T-helper 17 cell (primary cell): ENCODE measurements at places on chromosomes 4 and X.

DNA sequence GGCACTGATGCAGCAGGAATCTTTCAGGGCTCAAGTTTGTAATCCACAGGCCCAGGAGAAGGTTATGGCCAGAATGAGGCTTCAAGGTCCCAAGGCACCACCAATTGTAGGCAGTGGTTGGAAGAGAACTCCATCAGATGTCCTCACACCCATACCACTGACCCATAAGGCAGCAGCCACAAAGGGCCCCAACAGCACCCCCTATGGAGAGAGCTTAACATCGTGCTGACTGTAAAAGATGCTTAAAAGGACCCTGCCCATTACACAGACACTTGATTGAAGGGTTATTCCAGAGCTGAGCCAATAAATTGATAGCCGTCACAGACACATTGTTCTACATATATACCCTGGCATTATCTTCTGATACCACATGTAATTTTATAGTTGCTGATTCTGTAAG lies 113.7 kb downstream of the SOWAHB start:
- H3K27ac ChIP-seq, result no peak overlapping the region
- H3K36me3 ChIP-seq, result peaks cover 2% of the 10 kb centered on the region
- no peak overlapping the region for H3K4me3 ChIP-seq
- H3K27me3 ChIP-seq, result peaks cover 27% of the 10 kb centered on the region

DNA sequence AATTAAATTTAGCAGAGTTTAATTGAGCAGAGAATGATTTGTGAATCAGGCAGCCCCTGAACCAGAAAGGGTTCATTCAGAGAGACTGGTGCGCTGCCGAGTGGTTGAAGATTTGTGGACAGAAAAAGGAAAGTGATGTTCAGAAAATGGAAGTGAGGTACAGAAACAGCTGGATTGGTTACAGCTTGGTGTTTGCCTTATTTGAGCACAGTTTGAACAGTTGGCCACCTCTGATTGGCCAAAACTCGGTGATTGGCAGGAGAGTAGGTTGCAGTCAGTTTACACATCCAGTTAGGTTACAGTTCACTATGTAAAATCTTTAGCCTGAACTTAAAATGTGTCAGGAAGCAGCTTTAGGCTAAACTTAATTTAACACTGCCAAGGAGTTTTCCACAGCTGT lies 14.9 kb downstream of the MID1IP1 start:
- no peak overlapping the region for H3K27ac ChIP-seq
- peaks cover 12% of the 10 kb centered on the region for H3K4me1 ChIP-seq
- peak overlapping the region; percentile 5 for H3K4me3 ChIP-seq
- no peaks in the 10 kb centered on the region for H3K27me3 ChIP-seq

GRCh38 chr4:81142744-81143143 lies 72.3 kb downstream of the PRKG2 start:
- no peaks in the 10 kb centered on the region for H3K4me1 ChIP-seq
- no peaks in the 10 kb centered on the region for H3K27me3 ChIP-seq
- H3K36me3 ChIP-seq, result no peaks in the 10 kb centered on the region

- no peak overlapping the region for H3K27ac ChIP-seq
- H3K27me3 ChIP-seq, result no peaks in the 10 kb centered on the region
- no peaks in the 10 kb centered on the region for H3K4me1 ChIP-seq
- no peaks in the 10 kb centered on the region for H3K36me3 ChIP-seq
- no peak overlapping the region for H3K4me3 ChIP-seq
Observed at GRCh38 chr4:49058306-49058705, 72.2 kb downstream of the CWH43 start.

DNA sequence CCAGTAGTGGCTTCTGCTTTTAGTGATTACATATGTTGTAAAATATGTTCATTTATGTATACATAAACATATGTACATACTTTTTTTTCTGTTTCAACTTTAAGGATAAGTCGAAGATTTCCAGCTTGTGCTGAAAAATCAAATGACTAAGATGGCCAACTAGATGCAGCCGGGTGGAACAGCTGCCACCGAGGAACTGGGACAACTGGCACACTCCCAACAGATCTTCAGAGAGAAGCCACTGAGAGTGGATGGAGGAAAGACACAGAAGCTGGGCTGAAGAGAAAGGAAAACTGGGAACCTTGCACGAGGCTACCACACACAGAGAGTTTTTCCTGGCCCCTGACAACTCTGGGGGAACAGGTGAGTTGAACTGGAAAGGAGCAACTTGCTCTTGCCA lies 207.5 kb downstream of the FAM47B start:
- no peak for DNase-seq
- no peaks in the 10 kb centered on the region for H3K27me3 ChIP-seq

DNA sequence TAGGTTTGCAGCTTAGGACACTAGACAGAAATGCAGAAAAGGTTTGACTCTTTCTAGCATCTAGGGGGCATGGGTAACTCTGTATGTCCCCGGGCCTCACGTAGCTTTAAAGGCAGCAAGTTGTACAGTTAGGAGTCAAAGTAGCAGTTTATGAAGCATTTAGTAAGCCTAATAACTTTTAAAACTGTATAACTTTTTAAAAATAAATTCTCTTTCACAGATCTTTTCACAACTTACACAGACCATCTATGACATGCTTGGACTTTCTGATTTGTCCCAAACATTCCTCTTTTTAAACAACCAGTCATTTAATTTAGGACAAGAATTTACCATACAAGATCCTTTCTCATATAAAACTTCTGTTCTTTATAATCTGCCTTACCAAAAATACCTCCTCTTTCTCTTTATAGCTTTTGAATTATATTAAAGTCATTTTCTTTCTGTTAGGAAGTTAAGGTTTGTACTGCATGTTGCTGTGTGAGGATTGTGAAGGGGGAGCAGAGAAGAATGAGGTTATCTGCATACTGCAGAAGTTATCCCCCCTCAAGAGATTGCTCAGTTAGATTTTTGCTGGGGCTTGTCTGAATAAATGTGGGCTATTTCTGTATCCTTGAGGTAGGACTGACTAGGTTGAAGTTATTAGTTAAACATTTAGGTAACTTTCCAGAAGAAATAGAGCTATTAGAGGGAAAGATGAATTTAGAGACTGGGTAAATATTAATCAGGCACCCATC lies 94.3 kb downstream of the CPE start:
- H3K27me3 ChIP-seq, result peaks cover 17% of the 10 kb centered on the region
- no peak for DNase-seq
- no peak overlapping the region for H3K27ac ChIP-seq

DNA sequence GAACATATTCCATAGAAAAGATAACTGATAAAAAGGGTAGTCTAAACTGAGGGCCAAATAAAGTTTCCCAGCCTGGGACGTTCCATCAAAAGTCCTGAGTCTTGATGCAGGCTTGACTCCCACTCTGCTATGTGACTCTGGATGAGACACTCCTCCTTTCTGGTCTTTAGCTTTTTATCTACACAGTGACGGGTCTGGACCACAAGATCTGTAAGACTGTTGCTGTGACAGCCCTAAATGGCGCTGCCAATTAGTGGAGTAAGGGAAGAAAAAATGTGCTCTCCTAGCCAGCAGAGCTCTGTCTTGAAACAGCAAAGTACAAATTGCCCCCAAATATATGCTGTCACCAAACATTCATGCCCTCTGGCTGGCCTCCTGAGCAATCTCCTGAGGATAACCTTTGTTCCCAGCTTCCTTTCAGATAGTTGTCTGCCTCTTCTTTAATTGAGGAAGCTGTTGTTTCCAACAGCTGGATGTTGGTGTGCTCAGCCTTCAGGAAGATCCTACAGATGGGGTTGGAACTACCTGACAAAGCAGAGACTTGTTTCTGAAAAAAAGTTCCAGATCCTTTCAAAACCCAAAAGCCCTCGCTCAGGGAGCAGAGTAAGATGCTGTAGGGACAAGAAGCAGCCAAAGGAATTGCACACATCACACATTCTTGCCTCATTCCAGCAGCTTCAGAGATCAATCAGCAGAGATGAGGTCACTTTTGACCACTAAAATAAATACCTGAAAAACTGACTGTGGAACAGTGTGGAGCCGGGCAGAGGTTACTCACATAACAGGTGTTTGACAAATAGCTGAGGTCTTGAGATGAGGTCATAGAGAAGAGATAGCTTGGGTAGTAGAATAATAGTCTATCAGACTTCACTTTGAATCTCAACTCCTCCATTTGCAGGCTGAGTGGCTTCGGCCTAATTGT lies 383.4 kb upstream of the FGF13 start:
- no peaks in the 10 kb centered on the region for H3K4me1 ChIP-seq
- H3K27me3 ChIP-seq, result no peaks in the 10 kb centered on the region
- H3K36me3 ChIP-seq, result no peaks in the 10 kb centered on the region
- no peak overlapping the region for H3K27ac ChIP-seq

GRCh38 chr4:185549095-185549639 lies 13.9 kb upstream of the PDLIM3 start:
- H3K4me3 ChIP-seq, result no peak overlapping the region
- no peak overlapping the region for H3K27ac ChIP-seq
- no peak for DNase-seq
- no peaks in the 10 kb centered on the region for H3K4me1 ChIP-seq

DNA sequence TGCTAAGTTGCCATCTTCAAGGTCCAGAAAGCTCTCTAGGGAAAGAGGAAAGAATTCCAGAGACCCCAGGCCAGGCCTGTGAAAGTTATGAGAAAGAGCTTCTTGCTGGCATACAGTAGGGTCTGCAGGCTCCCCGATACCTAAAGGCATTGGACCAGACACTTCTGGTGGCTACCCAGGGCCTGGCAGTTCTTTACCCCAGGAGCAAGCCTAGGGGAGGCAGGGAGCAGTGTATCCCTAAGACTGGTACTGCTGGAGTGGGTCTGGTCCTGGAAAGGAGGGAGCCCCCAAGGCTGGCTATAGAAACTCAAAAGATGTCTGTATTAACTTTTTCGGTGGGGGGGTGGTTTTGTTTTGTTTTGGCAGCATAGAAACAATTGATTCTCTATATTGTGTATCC lies 19.8 kb upstream of the FAM193A start:
- peaks cover 3% of the 10 kb centered on the region for H3K36me3 ChIP-seq
- no peaks in the 10 kb centered on the region for H3K27me3 ChIP-seq
- no peak overlapping the region for H3K4me3 ChIP-seq

- no peak overlapping the region for H3K27ac ChIP-seq
- no peaks in the 10 kb centered on the region for H3K36me3 ChIP-seq
- no peaks in the 10 kb centered on the region for H3K27me3 ChIP-seq
- H3K4me3 ChIP-seq, result no peak overlapping the region
Observed at GRCh38 chr4:41169256-41169800, 45.0 kb downstream of the APBB2 start.

DNA sequence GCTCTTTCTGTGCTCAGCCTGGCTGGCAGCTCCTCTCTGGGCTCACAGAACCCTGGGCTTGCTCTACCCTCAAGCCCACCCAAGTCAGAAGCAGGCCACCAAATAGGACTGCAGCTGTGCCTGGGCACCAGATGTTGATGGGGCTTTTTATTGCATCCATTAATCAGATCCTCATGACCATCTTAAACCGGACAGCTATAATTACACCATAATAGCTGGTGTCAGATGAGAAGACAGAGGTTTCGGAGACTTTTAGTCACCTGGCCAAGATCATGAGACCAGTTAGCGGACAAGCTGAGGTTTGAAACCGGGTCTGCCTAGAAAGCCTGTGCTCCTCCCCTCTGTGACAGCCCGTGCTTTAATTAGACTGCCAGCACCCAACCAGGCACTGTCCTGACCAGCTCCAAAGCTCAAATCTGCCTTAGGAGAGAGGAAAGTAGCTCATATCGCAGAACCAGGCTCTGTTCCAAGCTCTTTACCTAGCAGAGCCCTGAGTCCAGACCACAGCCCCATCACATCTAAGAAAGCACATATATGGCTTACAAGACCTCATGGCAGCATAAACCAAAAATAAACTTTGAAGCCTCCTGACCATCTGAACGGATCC lies 88.9 kb downstream of the JAKMIP1 start:
- no peak for DNase-seq
- H3K36me3 ChIP-seq, result peaks cover 3% of the 10 kb centered on the region
- peaks cover 4% of the 10 kb centered on the region for H3K27me3 ChIP-seq
- H3K4me3 ChIP-seq, result no peak overlapping the region
- peaks cover 4% of the 10 kb centered on the region for H3K4me1 ChIP-seq
- no peak overlapping the region for H3K27ac ChIP-seq

- no peaks in the 10 kb centered on the region for H3K4me1 ChIP-seq
- no peaks in the 10 kb centered on the region for H3K36me3 ChIP-seq
- DNase-seq, result no peak
- no peak overlapping the region for H3K27ac ChIP-seq
- H3K4me3 ChIP-seq, result no peak overlapping the region
- H3K27me3 ChIP-seq, result no peaks in the 10 kb centered on the region
Observed at GRCh38 chrX:31061091-31061490, 10.8 kb downstream of the FTHL17 start.

DNA sequence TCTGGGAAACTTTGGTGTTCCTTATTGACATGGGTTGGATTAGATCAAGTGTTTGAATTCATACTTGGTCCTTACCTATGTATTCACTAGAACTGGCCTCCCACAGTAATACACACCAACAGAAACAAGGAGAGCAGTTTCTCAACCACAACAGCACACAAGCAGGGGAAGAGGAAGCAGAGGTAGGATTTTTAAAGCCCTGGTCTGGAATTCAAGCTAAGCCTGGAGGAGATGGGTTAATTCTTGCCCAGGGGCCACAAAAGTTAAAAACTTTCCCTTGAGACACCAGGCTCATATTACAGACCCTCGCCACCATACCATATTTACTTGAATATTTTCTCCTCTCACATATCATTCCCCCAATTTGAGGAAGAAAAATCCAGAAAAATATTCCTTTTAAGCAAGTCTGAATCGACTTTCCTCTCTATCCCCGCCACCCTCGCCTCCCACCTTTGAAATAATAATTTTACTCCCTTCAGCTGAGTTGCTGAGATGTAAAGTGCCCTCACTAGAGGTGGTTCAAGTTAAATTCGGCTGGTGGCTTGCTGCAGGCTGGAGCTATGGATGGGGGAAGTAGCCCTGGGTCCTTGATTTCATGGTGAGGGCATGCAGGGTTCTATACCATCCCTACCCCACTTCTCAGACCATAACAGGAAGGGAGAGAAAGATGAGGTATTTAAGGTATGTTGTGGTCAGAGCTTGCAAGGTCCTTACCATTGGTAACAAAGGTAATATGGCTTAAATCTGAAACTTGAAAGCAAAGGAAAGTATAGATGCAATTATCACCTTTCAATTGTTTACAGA lies 440.2 kb downstream of the INPP4B start:
- no peaks in the 10 kb centered on the region for H3K27me3 ChIP-seq
- H3K4me3 ChIP-seq, result peak overlapping the region; percentile 98
- H3K36me3 ChIP-seq, result peaks cover 5% of the 10 kb centered on the region
- DNase-seq, result no peak
- H3K27ac ChIP-seq, result peak overlapping the region; percentile 97

- no peak for DNase-seq
- no peak overlapping the region for H3K27ac ChIP-seq
- peaks cover 3% of the 10 kb centered on the region for H3K36me3 ChIP-seq
Observed at GRCh38 chrX:45715748-45716147, 515.1 kb upstream of the DIPK2B start.

DNA sequence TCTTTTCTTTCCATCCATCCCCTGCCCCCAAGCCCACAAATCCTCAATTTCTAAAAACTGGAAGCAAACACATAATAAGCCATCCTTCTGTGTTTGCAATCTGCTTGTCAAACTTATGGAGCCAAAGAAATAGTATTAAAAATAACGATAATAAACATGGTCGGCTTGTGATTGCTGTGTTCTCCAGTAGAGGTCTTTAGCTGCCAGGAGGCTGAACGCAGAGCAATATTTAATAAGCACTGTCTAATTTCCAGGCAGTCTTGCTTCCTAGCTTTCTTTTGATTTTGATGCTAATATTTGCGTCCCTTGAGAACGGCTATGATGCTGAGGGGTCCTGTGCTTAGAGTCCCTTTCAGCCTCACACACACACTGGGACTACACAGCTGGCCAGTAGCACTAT lies 3.2 kb upstream of the HELT start:
- no peak overlapping the region for H3K4me3 ChIP-seq
- H3K4me1 ChIP-seq, result peaks cover 14% of the 10 kb centered on the region
- DNase-seq, result no peak
- peaks cover 86% of the 10 kb centered on the region for H3K27me3 ChIP-seq
- H3K27ac ChIP-seq, result no peak overlapping the region
- H3K36me3 ChIP-seq, result no peaks in the 10 kb centered on the region

GRCh38 chr4:8710946-8711345 lies 118.4 kb downstream of the CPZ start:
- H3K27me3 ChIP-seq, result peaks cover 6% of the 10 kb centered on the region
- H3K36me3 ChIP-seq, result no peaks in the 10 kb centered on the region
- no peaks in the 10 kb centered on the region for H3K4me1 ChIP-seq
- H3K4me3 ChIP-seq, result no peak overlapping the region
- DNase-seq, result no peak
